ENCODE measurements at places on chromosomes 1 and 21.

DNA sequence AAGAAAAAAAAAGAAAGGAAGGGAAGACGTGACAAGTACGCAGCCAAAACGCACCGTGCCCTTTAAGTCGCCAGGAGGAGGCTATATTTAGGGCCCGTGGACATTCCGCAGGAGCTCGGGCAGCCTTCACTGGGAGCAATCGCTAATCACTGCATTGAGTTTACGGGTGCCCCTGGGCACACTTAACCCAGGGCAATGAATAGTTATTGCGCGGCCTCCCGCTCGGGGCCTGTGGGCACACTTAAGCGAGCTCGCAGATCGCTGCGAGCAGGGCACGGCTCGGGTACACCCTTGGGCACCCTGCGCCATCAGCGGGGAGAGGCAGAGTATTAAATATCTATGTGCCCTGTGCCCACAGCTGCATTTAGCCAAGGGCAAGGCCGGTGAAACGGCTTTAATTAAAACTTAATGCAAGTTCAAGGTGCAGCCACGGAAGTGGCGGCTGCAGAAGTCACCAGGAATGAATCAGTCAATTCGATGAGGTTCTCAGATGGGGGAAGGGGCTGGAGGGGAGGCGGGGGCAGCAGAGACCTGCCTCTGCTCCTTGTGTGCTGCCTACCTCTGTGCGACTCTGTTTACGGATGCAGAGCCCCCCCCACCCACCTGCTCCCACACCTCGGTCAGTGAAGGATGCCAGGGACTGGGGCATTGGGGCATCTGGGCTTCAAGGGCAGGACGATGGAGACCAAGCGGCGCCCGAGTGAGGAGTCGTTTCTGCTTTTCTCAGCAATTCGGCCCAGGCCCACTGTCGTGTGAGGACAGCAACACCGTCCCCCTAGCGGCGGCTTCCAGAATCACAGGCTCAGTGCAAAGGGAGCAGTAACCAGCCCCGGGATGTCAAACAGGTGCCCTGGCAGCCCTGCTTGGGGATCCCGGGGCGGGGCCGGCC is 51.8 kb upstream of the TARDBP start:
- DNase-seq: peak; percentile 68

GRCh38 chr1:240115831-240116230 is 24.1 kb downstream of the FMN2 start:
- no peak for DNase-seq

DNA sequence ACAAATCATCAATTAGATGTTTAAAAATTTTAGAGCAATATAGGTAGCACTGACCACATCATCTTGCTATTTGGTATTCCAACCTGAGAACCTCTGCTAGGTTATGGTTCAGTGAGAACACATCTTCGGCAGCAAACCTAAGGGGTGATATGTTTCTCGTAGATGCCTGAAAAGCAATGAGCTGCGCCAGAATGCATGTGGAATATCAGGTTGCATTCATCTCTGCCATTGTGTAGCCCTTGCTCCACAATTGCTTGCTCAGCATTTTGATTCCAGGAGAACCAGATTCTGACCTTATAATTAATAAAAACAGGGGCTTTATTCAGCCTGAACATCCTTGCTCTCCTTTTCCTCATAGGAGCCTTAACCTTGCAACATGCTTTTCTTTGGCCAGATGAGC is 408.1 kb downstream of the USH2A start:
- no peak for DNase-seq

GRCh38 chr1:28297826-28298225 is 31.0 kb upstream of the MED18 start:
- no peak for DNase-seq

GRCh38 chr1:115139381-115139780 is 50.1 kb upstream of the TSPAN2 start:
- DNase-seq: no peak

Data from fibroblast of skin of scalp (primary cell).